C1 segment of cervical spinal cord (tissue), 14 donors: ENCODE measurements at places on chromosomes 13 and 19.

DNA sequence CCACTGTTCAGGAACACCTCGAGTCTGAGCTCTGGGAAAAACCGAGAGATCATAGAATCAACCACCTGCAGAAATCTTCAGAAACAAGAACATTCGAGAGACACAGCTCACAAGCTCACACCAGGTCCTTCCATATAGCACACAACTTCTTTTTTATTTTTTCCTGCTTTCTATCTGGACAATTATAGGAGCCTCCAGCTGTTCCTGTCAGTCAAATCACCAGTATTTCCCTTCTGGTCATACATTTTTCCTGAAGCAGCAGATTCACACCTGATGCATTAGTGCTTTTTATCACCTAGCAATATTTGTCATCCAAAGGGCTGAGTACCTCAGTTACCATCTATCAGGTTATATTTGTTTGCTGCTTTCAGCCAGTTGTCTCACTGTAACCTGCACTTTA, 323.5 kb downstream of the FOXO1 start:
- DNase-seq, result no peak

GRCh38 chr13:48093588-48093987, 1.3 kb downstream of the MED4 start:
- DNase-seq, result no peak

DNA sequence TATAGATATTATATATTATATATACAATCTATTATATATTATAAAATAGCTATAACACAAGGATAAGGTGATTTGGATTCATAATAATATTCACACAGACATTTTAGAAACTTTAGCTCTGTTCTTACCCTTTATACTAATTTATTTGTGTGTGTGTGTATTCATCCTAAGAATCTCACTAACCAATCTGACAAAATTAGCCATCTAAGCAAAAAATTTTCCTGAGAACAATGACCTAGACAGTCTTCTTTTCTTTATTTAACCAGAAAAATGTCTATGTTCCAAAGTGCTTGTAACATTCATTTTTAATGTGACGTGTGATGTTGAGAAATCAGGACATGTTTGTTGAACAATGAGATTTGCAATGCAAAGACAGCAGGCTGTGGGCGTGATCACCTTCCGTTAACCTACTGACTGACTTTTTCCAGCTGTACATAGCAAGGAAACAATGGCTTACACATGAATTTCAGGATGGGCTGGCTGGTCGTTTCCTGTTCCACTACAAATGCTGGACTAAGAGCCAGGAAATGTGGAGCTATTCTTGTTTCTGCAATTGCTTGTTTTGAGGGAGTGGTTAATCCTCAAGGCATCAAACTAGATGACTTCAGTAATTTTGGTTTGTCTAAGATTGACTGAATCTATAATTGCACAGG, 634.6 kb upstream of the ARGLU1 start:
- no peak for DNase-seq

GRCh38 chr19:1090731-1091543, 4.2 kb downstream of the POLR2E start:
- no peak for DNase-seq
